ENCODE measurements at places on chromosomes 4 and X. TPM values are rescaled to one million over a fixed set of nuclear protein-coding genes. Genes with fewer than 3 reads are reported as not detected.

GRCh38 chr4:134544303-134544770 lies 342.7 kb upstream of the PABPC4L start:
- DNase-seq: no peak

DNA sequence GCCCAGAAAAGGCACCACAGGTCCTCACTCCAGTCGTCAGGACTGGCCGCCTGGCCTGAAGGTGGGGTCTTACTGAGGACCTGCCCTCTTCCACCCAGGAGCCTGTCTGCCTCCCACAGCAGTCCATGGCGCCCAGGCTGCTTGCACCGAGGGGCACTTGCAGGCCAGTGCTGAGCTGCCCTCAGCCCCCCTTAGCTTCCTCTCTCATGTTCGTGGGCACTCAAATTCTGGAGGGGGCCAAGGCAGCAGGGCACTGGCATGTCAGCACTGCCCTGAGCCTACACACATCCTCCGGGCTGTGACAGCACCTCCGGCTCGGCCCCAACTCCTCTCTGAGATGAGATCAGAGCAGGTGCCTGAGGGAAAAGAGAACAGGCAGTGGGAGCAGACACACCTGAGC lies 27.2 kb upstream of the ZBTB33 start:
- no peak for DNase-seq

- DNase-seq: no peak
These were observed 47.8 kb downstream of the ACOX3 start for GRCh38 chr4:8392591-8393190.

DNA sequence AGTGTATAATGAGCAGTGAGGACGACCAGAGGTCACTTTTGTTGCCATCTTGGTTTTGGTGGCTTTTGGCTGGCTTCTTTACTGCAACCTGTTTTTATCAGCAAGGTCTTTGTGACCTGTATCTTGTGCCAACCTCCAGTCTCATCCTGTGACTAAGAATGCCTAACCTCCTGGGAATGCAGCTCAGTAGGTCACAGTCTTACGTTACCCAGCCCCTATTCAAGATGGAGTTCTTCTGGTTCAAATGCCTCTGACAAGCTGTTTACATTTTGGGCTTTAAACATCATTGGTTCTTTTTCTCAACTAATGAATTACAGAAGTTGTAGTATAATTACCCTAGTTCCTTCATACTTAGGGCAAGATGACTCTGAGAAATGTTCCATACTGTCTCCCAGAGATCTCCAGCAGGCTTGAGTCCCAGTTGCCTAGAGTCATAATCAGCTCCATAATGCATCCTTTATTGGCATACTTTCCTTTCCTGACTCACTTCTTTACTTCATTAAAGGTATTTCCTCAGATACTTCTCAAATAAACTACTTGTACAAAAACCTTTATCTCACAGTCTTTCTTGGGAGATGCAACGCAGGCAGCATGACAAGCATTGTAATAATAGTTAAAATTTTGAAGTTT lies 136.5 kb downstream of the KDM6A start:
- DNase-seq: no peak

The PDE6B gene
- total RNA-seq: 12.3 TPM

The RIPPLY1 gene
- total RNA-seq: not detected

The PFKFB1 gene
- total RNA-seq: 0.35 TPM

DNA sequence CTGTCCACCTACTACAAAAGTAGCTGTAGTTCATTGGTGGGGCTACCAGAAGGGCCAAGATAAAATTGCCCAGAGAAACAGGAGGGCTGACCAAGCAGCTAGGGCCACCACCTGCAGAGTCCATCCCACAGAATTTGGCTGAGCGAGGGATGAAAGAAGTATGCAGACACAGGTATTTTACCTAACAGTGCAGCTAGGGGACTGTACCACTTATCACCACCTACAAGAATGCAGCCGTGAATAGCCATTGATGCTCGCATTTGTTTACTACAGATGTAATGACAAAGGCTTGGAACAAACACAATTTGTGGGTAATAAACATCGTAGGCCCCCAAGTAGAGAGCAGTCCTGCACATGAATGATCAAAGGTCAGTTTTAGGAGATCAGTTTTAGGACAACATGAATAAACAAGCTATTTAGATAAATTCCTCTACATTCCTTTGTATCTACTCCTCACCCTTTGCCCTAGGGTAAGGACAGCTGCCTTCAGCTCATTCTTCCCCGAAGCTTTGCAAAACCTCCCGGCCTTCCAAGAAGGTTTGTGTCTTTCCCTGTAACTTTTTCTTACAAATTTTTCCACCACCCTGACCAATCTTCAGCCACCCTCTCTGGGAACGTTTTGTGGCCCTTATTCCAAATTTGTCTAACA lies 49.5 kb downstream of the ZNF718 start:
- no peak for DNase-seq

DNA sequence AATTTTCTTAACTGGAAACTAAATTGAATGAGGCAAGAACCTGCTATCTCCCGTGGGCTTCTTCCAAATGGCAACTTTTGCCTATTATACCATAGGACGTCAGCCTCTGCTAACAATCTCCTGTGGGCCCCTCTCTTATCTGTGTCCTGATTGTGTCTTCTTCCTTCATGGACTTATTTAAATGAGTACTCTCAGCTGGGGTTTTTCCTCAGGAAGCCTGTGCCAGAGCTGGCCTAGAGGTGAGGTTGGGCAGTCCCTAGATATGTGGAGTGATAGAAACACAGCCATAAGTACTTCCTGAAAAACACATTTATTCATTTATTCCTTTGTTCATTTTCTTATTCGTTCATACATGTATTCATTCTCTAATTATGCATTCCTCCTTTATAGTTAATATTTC lies 712.5 kb upstream of the SLIT2 start:
- no peak for DNase-seq

GRCh38 chrX:138748480-138748879 lies 37.0 kb upstream of the FGF13 start:
- DNase-seq: no peak

DNA sequence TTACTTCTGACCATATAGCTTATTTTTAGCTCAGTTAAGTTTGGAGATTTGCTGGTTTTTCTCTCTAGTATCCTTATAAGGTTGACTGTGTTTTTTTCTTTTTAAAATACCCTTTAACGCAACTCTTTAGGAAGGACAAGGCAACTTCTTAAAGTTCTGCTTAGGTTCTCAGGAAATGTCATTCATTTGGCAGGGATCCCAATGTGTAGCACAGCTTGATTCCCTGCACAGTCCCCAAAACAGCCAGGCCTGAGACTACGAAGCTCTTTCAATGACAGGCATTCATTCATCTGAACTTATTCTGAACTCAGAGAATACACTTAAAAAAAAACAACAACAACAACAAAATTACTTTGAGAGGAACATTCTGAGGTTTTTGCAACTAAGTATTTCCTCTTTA lies 1765.8 kb downstream of the PCDH7 start:
- no peak for DNase-seq

The DCAF16 gene
- total RNA-seq: 82.3 TPM

DNA sequence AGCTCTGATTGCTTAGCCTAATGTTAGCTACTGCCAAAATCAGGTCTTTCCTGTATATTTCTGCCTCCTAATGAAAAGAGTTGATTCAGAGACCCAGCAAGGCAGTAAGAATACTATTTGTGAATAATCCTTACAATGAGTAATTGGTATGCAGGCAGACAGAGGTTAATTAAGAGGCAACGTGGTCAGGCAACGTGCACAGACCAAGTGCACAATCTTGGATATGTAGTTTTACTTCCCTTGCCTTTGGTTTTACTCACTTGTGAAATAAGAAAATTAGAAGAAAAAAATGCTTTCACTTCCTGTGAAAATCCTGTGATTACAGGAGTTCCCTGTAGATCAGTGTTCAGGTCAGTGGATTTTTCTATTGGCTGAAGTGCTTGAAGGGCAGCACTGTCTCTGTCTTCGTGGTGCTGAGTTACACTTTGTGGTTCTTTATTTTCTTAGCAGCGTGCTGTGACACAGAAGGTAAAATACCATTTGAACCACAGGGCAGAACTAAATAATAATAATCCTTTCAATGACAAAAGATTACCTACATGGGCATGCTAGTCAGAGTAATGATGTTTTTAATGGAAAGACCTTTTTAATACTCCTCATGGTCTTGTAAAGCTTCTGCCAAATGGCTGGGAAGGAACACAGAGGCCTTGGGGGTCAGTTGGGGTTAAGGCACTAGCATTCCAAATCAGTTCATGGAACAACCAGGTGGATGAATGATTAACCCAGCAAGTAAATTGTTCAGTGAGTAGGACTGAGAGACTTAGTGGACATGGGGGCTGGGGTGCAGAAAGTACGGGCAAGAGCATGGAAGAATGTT lies 430.9 kb downstream of the MAPK10 start:
- no peak for DNase-seq

GRCh38 chrX:123967497-123967896 lies 6.0 kb downstream of the STAG2 start:
- DNase-seq: no peak

DNA sequence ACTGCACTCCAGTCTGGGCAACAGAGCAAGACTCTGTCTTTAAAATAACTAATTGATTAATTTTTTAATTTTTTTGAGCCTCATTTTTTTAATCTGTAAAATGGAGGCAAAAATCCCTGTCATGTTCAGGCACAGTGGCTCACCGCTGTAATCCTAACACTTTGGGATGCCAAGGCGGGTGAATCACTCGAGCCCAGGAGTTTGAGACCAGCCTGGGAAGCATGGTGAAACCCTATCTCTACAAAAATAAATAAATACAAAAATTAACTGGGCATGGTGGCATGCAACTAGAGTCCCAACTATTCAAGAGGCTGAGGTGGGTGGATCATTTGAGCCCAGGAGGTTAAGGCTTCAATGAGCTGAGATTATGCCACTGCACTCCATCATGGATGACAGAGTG lies 15.4 kb downstream of the AMTN start:
- no peak for DNase-seq

GRCh38 chrX:84046403-84046984 lies 141.5 kb downstream of the RPS6KA6 start:
- DNase-seq: peak; percentile 10

The ENPEP gene
- 0.25 TPM for total RNA-seq

The NUDT11 gene
- total RNA-seq: 0.27 TPM

The TKTL1 gene
- total RNA-seq: 8.1 TPM

The MAN2B2 gene
- total RNA-seq: 43.8 TPM

DNA sequence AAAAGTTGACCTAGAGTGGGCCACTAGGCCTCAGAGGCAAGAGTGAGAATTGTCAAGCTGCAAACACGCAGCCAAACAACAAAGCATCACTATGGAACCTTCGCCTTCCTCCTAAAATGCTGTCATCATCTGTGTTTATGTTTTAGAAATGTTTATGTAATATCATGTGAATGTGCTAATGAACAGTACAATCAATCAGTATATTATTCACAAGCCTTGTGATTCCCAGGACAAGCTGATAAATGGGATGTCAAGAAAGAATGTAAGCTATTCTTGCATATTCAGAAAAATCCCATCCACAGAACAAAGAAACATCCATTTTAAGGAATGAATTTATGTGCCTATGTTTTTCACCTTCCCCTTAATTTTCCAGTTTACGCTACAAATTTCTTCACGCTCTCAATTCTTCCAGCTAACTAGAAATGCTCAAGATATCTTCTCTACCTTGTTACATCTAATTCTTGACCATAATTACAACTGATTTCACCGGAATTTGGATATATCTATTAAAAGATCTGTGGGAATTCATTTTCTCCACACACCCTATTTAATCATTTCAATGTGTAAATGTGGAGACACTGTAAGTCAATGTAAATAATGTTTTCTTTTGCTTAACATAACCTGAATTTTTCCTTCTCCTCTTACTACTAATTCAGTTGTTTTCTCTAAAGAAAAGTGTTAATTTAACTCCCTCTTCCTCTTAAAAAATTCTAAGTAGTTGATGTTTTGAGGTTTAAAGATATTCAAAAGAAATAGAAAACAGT lies 65.5 kb downstream of the LEF1 start:
- DNase-seq: no peak

The MAGEA9B gene
- total RNA-seq: not detected

DNA sequence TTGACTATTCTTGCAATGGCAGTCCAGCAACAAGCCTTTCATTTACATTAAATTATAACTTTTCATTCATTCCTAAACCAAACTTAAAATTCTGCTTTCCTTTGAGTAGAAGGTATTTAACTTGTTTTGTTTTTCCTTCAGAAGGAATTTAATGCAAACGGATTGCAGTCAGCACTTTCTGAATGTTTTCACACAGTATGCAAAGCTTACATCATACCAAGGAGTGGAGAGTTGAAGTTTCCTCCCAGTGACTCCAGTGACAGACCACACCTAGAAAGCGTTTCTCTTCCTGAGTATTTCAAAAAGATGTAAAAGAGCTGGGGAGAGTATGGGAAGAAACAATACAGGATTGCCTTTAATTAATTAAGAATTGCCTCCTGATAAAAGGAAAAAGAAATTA lies 8.1 kb downstream of the EPGN start:
- DNase-seq: no peak

- no peak for DNase-seq
These were observed 315.3 kb upstream of the FGF13 start for GRCh38 chrX:139026811-139027210.

GRCh38 chrX:72299891-72300630 lies 5.7 kb downstream of the CITED1 start:
- DNase-seq: no peak

The PCDH10 gene
- not detected for total RNA-seq

The GNRHR gene
- not detected for total RNA-seq

DNA sequence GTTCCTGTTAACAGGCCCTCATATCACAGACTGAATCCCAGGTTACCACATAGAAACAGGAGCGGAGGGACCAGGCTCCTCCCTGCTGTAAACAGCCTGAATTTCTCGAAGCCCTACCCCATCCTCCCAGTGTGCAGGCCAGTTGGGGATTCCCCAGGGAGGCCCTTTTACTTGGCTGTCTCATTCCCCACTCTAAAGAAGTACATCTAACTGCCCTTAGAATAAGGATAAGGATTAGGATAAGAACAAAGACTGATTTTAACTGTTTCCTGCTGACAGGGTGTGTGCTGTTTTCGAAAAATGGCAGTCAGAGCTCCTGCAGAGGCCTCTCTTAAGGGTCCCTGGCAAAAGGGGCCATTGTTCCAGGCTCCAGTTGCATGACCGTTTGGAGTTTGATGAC lies 133.7 kb downstream of the PAPSS1 start:
- DNase-seq: no peak

The ERCC6L gene
- total RNA-seq: 0.64 TPM

- DNase-seq: no peak
These were observed 48.4 kb downstream of the ANXA3 start for GRCh38 chr4:78599931-78600375.

GRCh38 chr4:28228561-28229491 lies 1368.2 kb downstream of the STIM2 start:
- no peak for DNase-seq

The HPF1 gene
- 12.7 TPM for total RNA-seq

DNA sequence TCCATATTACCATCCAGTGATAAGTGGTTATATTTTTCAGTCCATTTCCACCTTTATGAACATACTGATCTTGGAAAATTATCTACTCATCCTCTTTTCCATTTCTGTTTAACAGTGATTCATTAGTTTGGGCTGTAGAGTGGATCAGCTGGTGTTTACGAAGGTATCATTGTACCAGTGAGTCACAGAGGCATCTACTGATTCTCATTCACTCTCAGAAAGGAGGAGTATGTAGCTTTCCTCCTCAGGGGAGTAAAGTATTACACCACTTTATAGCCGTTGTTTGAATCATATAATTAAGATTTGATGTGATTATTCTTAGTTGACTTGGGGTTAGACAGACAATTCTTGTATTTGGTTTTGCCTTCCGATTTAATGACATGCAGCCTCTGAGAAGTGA lies 74.7 kb downstream of the GALNT7 start:
- no peak for DNase-seq
